ENCODE measurements at places on chromosomes 16 and 17.

- peak; percentile 19 for DNase-seq
Measured at GRCh38 chr16:8924214-8924613, 39.5 kb downstream of the USP7 start.

GRCh38 chr16:2223942-2224486 is 623 bp downstream of the E4F1 start:
- DNase-seq, result peak; percentile 25

DNA sequence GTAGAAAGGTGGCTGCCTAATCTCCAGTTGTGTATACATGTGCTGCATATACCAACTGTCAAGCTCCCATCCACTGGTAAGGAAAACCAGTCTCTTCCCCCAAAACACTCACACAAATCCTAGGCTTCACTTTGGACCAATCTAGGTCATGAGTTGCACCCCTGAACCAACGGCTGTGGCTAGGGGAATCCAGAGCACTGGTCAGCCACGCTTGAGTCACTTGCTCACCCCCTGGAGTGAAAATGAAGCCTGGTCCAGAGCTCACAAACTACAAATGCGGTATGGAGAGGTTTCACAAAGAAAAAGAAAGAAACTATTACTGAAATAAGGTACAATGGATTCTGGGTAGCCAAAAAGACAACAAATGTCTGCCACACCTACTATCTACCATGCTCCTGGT is 66.1 kb upstream of the NLK start:
- peak; percentile 64 for DNase-seq

DNA sequence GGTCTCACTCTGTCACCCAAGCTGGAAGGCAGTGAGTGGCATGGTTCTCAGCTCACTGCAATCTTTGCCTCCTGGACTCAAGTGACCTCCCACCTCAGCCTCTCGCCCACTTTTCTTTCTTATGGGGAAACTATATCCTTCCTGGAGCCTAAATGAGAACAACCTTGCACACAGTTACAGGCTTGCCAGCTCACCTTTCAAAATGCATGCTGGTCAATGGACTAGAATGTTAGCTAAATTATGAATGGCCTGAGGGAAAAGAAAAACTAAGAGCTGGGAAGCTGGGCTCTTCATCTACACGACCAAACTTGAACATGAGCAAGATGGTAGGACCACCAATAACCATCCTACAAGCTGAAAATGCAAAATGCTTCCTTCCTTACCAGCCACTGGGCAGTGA is 10.6 kb upstream of the LHX1 start:
- DNase-seq, result no peak

- DNase-seq, result no peak
Measured at GRCh38 chr16:29688172-29688571, 9.2 kb downstream of the QPRT start.

DNA sequence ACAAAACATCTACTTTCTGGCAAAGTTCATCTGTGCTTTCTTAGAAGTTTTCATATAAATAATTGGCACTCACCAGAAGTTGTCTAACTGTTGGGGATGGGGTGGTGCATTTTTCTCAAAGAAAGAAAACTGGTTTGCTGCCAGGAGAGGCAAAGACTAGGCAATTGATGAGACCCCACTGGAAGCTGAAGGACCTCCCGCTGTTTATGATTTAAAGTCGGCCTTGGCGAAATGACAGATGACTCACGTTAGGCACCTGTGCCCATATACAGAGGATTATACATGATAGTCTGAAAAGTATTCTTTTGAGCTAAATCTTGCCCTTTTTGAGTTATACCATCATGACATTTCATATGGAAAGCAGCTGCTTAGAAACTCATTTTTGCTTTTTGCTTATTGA is 193.0 kb upstream of the ZFHX3 start:
- DNase-seq, result no peak

DNA sequence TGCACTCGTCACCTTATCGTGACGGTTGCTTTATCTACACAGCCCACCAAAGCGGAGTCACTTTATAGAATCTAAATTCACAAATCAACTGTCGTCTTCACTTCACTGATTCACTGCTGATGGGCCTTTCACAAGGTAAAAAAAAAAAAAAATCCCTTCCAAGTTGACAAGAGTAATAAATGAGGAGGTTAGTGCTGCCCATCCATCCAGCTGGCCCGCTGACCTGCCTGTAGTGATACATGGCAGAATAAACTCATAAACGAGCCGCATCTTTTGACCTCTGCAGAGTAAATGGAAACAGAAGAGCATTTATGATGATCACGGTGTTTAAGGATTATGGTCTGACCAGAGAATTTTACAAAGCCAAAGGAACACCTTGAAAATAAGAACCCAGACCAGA is 227.3 kb upstream of the IRX5 start:
- DNase-seq, result no peak

- DNase-seq, result no peak
Measured at GRCh38 chr17:78258323-78259191, 27.1 kb downstream of the TMEM235 start.

DNA sequence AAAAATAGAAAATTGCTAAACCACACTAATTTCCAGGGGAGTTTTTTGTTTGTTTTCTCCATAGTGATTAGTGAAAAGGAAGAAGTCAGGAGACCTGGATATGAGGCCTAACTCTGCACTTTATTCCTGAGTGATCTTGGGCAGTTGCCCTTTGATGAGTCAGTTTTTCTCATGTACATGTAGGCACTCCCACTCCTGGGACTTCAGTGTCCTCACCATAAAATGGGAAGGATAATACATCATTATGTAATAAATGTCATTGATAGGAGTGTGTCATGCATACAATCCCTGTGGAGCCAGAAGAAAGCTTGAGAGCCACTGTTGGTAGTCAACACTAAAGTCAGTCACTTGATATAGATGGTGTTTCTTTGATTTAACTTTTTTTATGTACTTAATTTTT is 32.5 kb downstream of the WIPF2 start:
- DNase-seq, result peak; percentile 89

DNA sequence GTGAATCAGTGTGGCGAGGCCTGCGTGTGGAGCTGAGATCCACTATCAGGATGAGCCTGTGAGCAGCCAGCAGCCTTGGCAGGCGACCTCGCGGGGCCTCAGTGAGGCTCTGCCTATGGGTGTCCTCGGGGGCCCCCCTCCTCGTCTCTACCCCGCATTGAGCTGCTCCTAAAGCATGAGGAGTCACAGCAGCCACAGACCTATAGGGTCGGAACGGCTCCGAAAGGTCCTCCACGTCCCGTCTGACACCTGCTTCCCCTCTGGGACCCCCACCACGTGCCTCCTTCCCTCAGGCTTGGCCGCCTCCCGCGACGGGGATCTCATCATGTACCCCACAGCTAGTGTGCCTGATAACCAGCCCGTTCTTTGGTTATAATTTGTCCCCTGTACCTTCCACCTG is 28.8 kb downstream of the GRIN2C start:
- DNase-seq, result no peak

DNA sequence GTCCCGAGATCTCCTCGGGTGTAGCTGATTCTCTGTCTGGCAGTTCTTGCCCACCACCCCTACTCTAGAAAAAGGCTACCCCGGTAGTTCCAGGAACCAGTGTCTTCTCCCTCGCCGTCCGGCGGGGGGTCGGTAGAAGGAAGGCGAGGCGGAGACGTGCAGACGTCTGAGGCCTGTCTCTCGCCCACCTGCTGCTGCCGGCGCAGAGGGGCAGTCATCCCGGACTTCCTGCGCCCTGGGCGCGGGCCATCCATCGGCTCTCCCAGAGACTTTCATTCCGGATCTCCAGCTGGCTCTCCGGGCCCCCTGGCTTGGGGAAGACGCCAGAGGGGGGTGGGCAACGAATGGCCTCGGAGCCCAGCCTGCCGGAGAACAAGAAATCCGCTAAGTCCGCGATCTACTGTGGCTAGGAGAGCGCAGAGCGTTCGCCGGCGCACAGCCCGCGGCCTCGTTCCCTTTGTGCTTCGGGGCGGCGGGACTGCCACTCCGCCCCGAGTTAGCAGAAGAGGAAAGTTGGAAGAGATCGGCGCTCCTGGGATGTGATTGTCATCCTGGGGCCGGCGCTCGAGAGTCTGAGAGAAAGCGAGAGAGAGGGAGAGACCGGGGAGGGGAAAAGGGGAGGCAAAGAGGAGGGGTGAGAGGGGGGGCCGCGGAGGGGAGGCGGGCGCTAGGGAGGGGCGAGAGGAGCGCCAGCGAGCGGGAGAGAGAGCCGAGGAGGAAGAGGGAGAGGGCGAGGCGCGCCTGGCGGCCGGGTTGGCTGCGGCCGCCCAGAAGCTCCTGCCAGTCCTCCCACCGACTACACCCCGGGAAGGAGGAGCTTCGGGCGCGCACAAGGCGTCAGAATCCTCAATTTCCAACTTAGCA is at the start of gene IRX5:
Gene IRX5, plus strand, starts transcription at position 861 of the 864 bp plus-strand sequence. CDS start 334 bp downstream, outside the sequence.
- peak; percentile 75 for DNase-seq

DNA sequence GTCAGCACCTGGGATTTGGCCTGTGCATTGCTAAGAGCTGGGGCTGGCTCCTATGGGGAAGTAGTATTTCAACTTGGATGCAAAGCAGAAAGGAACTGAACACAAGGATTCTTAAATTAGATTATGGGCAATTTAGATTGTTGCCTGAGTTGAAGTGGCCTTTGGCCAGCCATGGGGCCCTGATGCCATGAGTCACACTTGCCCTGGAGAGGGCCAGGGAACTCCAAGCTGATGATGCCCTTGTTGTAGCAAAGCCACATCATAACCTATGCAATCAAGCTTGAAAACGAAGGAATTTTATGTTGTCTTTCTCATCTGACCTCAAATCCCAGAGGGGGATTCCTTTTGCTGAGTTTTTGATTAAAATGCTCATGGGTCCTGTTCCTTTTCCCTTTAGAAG is 3.9 kb upstream of the SPATA32 start:
- DNase-seq, result peak; percentile 95

- no peak for DNase-seq
Measured at GRCh38 chr16:88065747-88066142, 114.5 kb downstream of the BANP start.

DNA sequence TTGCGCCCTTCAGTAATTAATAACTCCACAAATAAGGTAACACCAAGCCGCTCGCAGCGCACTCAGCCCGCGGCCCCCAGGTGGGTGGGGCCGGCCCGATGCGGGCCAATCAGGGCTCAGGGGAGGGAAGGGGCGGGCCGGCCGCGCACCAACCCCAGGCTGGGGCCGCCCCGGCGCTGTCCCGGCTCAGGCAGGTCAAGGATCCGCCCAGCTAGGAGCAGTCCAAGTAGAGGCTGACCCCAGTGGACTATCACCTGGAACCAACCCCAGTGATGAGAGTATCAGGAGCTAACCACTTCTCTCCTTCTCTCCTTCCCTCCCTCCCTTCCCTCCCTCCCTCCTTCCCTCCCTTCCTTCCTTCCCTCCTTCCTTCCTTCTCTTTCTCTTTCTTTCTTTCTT is 110.8 kb downstream of the C16orf78 start:
- no peak for DNase-seq

- DNase-seq, result no peak
Measured at GRCh38 chr17:38354466-38354865, 2.8 kb downstream of the SOCS7 start.

GRCh38 chr16:12199524-12199923 is 223.0 kb downstream of the SNX29 start:
- peak; percentile 48 for DNase-seq

- DNase-seq, result no peak
Measured at GRCh38 chr17:62680541-62681052, 53.1 kb downstream of the MRC2 start.

- no peak for DNase-seq
Measured at GRCh38 chr17:10155371-10156076, 42.9 kb downstream of the GAS7 start.

DNA sequence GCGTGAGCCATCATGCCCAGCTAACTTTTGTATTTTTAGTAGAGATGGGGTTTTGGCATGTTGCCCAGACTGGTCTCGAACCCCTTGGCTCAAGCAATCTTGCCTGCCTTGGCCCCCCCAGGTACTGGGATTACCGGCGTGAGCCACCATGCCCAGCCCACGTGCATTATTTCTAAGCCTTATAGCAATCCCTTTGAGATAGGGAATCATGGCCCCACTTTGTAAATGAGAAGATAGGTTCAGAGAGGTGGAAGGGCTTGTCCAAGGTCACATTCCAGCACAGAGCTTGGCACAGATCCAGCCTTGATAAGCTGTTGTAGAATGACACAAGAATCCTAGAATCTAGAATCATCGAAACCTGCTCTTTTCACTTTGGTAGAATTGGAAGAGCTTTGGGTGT is 4.2 kb upstream of the PYCARD start:
- DNase-seq, result no peak

GRCh38 chr16:67235816-67236562 is 9.1 kb downstream of the TMEM208 start:
- no peak for DNase-seq
